Neural progenitor cell (in vitro differentiated cells): ENCODE measurements at places on chromosomes 5 and 9.

GRCh38 chr9:132982458-132982857 is 4.0 kb downstream of the GFI1B start:
- DNase-seq, result no peak

- no peak for DNase-seq
Observed at GRCh38 chr5:151680944-151681427, 5.7 kb downstream of the SPARC start.

GRCh38 chr5:142342128-142342981 is 17.5 kb upstream of the SPRY4 start:
- no peak for DNase-seq

DNA sequence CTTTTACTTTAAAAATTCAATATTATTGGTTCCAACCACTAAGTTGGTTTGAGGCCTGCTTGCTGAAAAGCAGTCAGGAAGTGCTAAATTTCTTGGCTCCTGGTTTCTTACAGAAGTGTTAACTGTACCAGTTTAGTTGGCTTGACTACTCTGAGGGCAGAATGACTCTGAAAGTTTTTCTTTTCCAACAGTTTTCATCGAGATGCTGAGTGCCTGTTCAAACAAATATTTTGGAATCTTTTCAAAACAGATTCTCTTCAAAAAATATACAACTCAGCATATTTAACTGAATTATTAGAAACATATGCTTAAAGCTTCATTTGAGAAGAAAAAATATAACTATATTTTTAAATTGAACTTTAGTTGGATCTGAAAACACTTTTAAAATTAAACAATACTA is 37.0 kb downstream of the SLC38A9 start:
- no peak for DNase-seq

- DNase-seq, result no peak
Observed at GRCh38 chr5:22699319-22699718, 153.8 kb downstream of the CDH12 start.
